Fibroblast of the aortic adventitia (primary cell): ENCODE measurements at places on chromosomes 3 and 15.
A peak's percentile ranks its signal among the peaks of the same experiment; 100 is the strongest.

DNA sequence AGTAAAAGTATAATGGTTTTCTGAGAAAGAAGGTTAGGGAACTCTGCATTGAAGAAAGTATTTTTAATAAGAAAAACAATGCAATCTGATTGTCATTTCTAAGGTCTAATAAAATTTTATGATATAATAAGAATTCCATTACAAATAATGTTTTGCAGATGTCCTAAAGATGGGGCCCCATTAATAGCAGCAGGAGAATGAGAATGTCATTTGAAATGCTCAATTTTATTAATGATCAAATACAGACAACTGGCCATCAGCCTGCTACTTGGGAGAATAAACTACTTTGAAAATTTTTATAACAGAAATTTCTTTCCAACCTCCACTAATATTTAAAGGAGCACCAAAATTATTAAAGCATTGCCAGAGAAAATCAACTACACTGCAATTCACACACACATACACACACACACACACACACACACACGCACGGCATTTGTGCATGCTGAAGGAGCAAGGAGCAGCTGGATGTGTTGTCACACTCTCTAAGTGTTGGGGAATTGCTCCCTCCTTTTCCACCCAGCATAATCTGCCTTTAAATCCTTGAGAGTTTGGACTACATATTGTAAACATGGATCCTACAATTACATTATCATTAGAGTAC lies 109.5 kb downstream of the THRB start:
- no peak for DNase-seq

DNA sequence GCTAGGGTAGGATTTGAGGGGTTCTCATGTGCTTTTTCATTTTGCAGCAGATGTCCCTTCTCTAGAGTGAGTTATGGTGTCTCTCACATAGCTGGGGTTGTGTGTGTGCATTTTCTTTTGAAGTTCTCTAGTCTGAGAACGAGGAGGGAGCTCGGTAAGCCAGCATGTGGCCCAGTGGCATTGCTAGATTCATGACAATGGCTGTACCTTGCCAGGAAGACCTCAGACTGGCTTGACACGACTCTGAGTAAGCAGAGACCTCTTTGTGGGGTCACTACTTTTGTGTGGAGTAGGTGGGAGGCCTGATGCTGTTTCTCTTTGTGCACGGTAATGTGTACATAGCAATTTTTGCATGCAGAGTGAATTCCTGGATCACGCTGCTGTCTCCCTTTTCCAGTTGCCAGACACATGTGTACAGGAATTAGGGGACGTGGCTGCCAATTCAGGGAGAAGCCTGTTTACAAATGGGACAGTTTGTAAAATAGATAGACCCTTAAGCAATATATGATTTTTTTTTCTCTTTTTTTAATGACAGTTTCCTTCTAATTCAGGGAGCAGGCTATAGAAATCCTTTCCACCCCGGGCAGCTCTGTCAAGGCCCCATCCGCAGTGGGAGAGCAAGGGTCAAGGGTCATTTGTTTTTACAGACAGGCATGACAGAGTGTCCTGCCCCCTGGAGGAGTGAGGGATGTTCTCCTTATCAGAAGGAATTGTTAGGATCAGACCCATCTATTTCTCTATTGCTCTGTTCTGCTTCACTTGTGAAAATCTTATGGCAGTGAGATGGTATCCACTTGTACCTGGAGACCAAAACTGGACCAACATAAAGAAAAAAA lies 4.6 kb downstream of the CACNA1D start:
- DNase-seq, result no peak

- no peak for DNase-seq
Measured at GRCh38 chr15:94383706-94384105, 152.3 kb downstream of the MCTP2 start.

- DNase-seq, result no peak
Measured at GRCh38 chr3:19103510-19103909, 44.8 kb upstream of the KCNH8 start.

GRCh38 chr3:158731938-158732855 lies at the start of gene RARRES1:
Gene RARRES1 (minus strand): TSS chr3:158732457. CDS start chr3:158732415, 42 bp downstream.
- DNase-seq, result peak; percentile 72

DNA sequence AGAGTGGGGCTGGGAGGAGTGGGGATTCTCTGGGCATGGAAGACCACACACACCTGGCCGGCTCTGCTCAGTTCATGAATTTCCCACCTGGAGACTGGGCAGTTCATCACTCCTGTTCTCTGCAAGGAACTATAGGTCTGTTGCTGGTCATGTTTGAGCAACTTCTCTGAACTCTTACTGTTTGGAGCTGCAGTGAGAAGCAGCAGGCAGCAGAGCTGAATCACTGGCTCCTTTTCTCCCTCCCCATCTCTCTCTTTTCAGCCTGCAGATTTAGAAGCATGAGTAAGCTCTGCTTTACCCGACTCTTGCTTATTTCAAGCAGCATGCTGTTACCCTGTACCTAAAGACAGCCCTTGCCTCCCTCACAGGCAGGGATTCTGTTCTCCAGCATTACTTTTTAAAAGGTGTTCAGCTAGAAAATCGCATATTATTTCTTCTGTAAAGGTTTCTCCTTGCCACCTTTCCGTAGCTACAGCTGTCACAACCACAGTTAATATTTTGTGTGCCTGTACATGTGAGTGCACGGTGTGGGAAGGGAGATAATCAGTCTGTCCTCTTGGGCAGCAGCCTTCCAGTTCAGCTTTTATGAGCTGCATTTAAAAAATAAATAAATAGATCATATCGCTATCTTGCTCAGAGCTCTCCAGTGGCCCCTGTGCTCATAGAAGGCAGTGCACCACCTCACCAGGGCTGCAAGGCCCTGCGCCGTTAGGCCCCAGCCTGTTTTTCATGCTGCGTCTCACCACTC lies 131.6 kb downstream of the CHCHD6 start:
- peak; percentile 71 for DNase-seq

- no peak for DNase-seq
Measured at GRCh38 chr3:18641916-18642315, 216.8 kb upstream of the SATB1 start.

DNA sequence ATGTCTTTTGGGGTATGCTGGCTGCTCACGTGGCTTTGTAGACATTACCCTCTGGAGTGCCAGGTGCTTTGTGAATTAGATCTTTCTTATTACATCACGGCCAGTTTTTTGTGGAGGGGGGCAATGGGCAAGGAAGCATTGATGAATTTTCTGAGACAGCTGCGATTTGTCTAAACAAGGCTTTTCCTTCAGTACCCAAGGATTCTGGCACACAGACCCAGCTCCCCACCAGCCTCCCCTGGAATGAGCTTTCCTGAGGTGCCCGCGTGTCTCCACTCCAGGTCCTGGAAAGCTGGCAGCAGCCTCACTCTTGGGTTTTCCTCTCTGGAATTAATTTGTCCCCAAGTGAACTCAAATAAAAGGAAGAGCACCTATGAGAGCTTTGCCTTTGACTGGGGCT lies 157.6 kb upstream of the CTDSPL start:
- DNase-seq, result no peak

DNA sequence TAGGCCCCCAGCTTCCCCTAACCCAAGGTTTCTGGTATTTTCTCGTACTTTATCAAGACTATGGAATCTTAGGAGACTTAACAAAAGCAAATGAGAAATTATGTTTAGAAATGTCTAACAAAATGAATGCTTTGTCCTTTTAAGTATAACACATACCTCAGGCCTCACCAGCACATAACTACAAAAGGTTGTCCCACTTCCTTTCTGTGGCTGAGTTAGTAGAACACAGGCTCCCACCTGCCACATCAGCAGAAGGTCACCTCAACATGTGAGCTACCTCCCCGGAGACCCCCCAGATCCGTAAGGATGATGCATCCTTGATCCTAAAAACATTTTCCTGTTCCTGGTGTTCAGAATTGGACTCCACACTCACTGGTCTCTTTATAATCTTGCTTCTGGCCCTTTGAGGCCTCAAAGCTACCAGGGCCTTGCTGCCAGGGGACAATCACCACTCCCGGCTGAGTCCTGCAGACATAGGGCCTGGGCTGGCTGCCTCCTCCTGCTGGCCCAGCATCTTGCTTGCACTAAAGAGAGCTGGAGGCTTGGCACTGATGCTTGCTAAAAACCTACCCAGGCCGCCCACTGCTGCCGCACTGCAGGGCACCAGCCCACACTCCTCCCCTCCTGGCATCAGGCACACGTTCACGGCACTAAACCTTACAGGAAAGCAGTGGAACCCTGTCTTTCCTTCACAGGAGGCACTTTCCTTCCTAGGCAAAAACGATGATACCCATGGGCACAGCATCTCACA lies 2.9 kb downstream of the CCRL2 start:
- no peak for DNase-seq

GRCh38 chr3:17151598-17152373 lies 267.0 kb downstream of the PLCL2 start:
- no peak for DNase-seq

DNA sequence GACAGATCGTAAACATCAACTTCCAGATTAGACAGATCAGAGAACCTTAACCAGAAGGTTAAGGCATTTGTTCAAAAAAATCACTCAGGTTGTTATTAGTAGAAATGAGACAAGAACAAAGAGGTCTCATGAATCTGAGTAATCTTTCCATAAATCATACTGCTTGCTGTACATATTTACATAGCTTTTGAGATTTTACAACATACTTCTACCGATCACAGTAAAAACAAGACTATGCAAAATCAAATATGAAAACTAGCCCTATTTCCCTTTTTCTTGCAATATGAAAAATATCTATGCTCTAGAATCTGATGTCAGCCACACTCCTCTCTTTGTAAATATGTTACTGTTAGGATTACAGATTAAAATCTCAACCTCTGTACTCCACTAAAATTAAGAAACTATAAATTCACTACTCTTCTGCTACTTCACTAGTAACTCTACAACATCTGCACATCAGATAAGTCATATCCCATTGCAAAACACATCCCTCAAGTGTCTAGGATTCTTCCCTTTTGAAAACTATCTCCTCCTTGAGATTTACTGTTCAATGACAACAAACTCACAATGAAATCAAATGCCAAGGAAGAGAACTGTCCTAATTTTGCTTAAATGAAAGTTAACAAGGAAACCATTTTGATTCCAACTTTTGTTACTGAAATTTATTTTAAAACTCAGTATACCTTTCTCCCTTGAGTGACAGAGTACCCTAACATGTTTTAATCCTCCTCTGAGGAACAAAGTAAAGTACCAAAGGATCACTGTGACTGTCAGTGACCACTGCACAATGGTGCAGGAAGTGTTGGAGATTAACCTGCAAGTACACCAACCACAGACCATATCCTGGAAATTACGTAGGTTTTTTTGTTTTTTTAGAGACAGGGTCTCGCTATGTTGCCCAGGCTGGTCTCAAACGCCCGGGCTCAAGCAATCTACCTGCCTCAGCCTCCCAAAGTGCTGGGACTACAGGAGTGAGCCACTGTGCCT lies 12.8 kb downstream of the DCUN1D1 start:
- no peak for DNase-seq

- DNase-seq, result no peak
Measured at GRCh38 chr3:70558956-70559355, 246.5 kb upstream of the MDFIC2 start.

DNA sequence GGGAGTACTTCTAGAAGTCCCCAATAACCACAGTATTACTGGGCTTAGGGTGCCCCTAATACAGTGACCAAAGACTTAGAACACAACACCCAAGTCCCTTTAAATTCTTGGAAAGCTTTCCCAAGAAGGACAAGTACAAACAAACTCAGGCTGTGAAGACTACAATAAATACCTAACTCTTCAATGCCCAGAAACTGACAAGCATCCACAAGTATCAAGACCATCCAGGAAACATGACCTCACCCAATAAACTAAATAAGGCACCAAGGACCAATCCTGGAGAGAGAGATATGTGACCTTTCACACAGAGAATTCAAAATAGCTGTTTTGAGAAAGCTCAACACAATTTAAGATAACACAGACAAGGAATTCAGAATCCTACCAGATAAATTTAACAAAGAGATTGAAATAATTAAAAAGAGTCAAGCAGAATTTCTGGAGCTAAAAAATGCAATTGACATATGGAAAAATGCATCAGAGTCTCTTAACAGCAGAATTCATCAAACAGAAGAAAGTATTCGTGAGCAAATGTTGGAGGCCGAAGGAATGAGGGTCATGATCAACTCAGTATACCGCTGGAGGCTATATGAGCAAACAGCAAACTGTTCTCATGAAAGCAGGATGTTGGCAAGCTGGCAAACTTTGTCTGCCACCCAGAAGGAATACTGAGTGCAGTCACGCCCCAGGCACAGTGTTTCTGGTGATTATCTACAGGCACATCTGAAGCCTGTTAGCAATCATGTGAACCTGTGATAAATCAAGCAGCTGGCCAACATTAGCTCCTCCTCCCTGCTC lies 87.0 kb upstream of the NECTIN3 start:
- DNase-seq, result no peak

DNA sequence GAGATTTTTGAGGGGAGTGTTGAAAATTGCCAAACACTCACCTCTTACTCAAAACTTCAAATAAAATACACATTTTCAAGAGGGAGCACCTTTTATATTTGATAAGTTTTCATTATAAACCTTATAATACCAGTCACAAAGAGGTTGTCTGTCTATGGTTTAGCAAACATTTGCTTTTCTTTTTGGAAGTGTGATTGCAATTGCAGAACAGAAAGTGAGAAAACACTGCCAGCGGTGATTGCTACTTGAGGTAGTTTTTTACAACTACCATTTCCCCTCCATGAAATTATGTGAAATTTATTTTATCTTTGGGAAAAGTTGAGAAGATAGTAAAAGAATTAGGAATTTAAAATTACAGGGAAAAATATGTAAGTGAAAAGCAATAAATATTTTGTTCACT lies 20.1 kb downstream of the DIPK2A start:
- DNase-seq, result no peak

GRCh38 chr3:30289766-30290165 lies 316.6 kb upstream of the TGFBR2 start:
- DNase-seq, result no peak

DNA sequence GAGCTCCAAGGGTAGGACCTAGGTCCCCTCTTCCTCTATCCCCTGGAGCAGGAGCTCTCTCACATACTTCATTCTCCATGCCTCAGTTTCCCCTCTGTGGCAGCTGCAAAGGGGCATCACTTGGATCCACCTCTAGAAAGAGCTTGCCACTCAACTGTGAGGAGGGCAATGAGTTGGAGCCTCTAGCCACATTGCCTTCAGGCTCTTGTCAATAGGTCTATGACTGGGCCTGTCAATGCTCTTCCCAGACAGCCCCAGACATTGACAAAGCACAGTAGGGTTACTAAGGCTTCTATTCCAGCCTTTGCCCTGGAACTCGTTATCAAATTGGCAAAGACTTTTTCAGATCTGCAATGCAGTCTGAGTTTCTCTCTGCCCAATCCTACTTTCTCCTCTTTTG lies 4.4 kb upstream of the VIPR1 start:
- no peak for DNase-seq
